ENCODE measurements at places on chromosomes 12 and 14.

DNA sequence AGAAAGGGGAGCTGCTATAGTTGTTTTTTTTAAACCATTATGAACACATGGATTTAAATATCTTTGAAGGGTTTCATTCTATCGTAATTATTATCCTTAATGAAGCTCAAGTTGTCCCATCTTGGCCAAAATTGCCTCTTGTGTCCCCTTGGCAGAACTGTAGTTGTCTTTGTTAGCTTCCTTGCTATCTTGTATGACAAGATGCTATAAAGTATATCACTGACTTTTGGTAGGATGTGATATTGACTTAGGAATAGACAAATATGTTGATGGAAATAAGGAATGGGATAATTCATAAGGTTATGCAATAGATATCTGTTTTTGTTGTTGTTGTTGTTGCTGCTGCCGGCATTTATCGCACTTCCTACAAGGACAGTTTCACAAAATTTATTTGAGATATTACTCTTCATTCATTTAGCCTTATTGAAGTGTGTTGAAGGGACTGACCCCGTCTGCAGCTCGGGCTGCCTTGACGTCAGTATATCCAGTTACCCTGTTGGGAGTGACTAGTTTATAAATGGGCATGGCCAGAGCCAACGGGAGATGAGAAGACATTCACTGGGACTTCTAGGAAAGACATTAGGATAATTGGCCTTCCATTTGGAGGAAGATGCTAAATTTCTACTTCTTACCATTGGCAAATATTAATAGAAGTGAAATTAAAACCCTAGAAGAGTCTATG, 26.1 kb upstream of the APOLD1 start:
- no peak for DNase-seq

- no peak for DNase-seq
These were observed 95.2 kb downstream of the TSPAN9 start for GRCh38 chr12:3172124-3173007.

GRCh38 chr14:26414103-26414502, 183.7 kb downstream of the NOVA1 start:
- DNase-seq = no peak

GRCh38 chr14:96249029-96249428, 7.0 kb upstream of the BDKRB1 start:
- no peak for DNase-seq
